ENCODE measurements at places on chromosomes 3 and 15.

- DNase-seq: no peak
Observed at GRCh38 chr15:66905954-66906353, 159.4 kb upstream of the SMAD3 start.

- no peak for DNase-seq
Observed at GRCh38 chr15:72737723-72738122, 45.8 kb downstream of the ADPGK start.

GRCh38 chr3:59531994-59532393 lies 482.2 kb upstream of the CFAP20DC start:
- no peak for DNase-seq

DNA sequence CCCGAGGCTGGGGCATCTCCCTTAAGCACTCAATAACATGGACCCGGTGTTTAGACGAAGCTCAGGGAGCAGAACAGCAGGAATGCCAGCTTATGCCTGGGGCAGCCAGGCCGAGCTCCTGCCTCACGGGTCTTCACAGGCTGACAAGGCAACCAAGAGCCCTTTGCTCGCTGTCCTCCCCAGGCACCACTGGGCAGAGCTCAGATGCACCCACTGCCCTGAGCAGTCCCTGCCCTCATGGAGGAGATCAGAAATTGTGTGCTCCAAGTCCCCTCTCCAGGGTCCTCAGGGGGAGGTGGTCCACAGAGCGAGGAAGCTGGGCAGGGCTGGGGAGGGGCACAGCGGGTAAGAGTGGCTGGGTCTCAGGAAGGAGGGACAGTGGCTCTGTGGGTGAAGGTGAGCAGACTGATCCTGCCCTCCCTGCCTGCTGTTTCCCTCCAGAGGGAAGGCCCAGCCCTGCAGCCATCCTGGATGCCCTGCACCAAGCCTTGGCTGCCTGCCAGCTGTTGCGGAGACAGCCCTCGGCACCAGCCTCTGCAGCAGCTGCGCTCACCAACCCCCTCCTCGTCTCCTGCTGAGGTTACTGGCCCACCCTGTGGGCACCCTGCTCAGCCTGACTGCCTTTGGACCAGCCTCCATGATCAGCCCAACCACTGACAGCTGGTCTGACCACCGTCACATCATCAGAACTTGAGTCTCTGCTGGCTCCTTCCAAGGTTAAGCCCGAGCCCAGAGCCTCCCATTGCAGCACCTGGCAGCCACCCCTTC lies 21.1 kb upstream of the GP9 start:
- DNase-seq: peak; percentile 74

DNA sequence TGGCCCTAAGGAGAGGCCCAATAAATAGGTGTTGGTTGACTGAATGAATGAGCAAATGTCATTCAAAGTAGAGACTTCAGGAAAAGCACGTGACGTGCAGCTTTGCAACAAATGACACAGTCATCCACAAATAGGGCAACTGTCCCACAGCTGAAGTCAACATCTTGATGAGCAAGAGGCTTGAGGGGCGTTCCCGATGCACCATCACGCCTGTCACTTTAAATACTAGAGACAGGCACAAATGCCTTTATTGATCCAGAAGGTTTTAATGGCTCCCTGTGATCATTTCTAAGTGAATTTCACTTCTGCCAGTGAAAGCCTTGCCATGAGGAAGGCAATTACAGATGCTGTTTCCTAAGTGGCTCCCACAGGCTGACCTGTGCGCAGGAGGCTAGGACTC lies 43.6 kb downstream of the ABTB1 start:
- no peak for DNase-seq

- no peak for DNase-seq
Observed at GRCh38 chr3:135083756-135084155, 288.7 kb downstream of the EPHB1 start.

All from NCI-H2081 treated with DMSO at 0.1 percent for 48 hours (cell line).